DMS 273 treated with DMSO at 0.1 percent for 48 hours (cell line): ENCODE measurements at places on chromosomes 16 and 17.

- DNase-seq = no peak
These were observed 208.0 kb downstream of the MSI2 start for GRCh38 chr17:57464191-57464864.

DNA sequence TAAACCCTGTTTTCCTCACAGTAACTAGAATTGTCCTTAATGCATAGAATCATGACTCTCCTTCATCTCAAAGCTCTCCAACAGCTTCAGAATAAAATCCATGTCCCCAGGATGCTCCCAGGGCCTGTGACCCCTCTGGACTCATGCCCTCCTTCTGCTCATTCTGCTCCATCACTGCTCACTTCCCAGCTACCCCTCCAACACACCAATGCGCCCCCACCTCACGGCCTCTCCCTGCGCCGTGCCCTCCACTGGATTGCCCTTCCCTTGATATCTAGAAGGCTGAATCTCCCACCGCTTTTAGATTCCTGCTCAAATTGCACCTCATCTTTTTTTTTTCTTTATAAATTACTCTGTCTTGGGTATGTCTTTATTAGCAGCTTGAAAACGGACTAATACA lies 12.6 kb upstream of the TMEM220 start:
- DNase-seq = no peak

- DNase-seq = peak; percentile 74
These were observed 57.9 kb upstream of the CACNG4 start for GRCh38 chr17:66906321-66907278.

DNA sequence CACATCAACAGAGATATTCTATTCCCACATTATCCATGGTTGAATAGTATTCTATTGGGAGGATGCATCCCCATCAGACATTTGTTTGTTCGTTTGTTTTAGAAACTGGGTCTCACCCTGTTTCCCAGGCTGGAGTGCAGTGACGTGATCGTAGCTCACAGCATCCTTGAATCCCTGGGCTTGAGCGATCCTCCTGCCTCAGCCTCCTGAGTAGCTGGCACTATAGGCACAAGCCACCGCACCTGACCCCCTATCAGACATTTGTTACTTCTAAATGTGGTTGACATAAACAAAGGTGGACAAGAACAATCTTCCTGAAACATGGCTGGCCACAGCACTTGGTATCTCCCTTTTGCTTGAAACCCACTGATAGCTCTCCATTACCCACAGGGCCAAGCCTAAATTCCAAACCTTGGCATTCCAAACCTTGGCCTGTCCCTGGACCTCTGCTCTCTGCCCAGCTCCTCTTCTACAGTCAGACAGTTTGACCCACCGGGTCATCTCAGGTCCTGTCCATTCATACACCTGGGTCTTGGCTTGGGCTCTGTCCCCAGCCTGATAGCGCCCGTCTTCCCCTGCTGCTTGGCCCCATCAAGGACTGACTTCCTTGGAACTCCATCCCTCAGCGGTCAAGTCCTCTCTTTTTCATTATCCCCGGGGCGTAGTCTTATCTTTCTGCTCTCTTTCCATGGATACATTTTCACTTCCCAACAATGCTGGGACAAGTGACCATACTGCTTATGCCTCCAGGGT lies 1.5 kb upstream of the PRR29 start:
- DNase-seq = no peak
